ENCODE measurements at places on chromosomes 16 and 17.

DNA sequence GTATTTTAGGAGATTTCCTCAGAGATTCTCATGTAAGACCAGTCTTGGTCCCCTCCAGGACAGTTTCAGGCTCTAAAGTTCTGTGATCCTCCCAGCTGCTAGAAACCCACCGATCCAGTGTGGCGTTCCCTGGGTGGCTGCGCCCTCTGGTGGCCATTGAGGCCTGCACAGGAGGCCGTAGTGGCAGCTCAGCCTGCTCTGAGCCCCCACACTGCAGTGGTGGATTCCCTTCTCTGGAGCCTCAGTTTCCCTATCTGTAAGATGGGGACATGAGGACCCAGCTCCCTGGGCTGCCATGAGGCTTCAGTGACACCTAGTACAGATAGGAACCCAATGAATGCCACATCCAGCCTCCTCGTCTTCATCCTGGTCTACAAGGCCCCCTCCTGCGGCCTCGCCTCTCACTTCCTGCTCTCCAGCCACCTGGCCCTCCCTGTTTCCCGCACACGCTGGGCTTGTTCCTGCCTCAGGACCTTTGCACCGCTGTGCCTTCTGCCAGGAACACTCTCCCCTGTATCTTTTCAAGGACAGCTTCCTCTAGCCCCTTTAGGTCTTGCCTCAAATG is 16.5 kb downstream of the CCDC102A start:
- peak; percentile 92 for DNase-seq

DNA sequence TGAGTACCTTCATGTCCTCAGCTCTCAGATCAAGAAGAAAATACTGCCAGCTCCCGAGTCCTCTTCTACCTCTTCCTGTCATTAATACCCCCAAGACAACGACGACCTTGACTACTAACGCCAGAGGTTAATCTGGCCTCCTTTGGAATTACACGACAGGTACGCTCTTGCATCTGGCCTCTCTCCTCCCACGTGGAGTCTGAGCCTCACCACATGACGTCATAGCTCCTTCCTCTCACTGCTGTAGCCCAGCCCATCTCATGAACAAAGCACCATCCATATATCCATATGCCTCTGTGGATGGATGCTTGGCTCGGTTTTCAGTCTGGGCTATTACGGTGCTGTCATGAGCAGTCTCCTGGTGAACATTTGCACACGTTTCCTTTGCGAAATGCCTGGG is 110.2 kb upstream of the TNRC6C start:
- DNase-seq = no peak

- no peak for DNase-seq
Measured at GRCh38 chr17:62566996-62567578, 60.4 kb upstream of the MRC2 start.

GRCh38 chr17:2779545-2779944 is 16.7 kb upstream of the RAP1GAP2 start:
- no peak for DNase-seq

- peak; percentile 73 for DNase-seq
Measured at GRCh38 chr17:51461578-51462004, 201.2 kb downstream of the UTP18 start.

- no peak for DNase-seq
Measured at GRCh38 chr16:49399594-49400364, 26.2 kb downstream of the C16orf78 start.

- DNase-seq = no peak
Measured at GRCh38 chr16:85577899-85578598, 35.1 kb upstream of the GSE1 start.

- no peak for DNase-seq
Measured at GRCh38 chr16:47150067-47150466, 6.3 kb upstream of the NETO2 start.

DNA sequence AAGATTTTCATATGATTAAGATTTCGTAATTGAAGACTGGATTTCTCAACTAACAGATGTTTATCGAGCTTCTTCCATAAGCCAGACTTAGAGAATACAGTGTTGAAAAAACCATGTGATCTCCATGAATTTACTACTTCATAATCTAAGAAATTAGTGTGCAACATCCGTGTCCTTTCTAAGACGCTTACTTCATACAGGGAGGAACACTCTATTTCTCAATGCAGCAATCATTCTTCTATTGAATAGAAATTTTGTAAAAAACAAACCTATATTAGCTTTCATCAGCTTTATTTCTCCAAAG is 946.3 kb downstream of the KCNJ2 start:
- DNase-seq = peak; percentile 18

GRCh38 chr16:70740914-70741782 is 55.3 kb upstream of the MTSS2 start:
- DNase-seq = peak; percentile 82

- DNase-seq = no peak
Measured at GRCh38 chr16:13793841-13794409, 126.0 kb upstream of the ERCC4 start.

GRCh38 chr16:29148131-29148691 is 163.4 kb downstream of the LAT start:
- DNase-seq = no peak

GRCh38 chr16:56558024-56558747 is 6.7 kb upstream of the MT4 start:
- DNase-seq = peak; percentile 66

GRCh38 chr16:12239226-12239625 is 262.7 kb downstream of the SNX29 start:
- no peak for DNase-seq

DNA sequence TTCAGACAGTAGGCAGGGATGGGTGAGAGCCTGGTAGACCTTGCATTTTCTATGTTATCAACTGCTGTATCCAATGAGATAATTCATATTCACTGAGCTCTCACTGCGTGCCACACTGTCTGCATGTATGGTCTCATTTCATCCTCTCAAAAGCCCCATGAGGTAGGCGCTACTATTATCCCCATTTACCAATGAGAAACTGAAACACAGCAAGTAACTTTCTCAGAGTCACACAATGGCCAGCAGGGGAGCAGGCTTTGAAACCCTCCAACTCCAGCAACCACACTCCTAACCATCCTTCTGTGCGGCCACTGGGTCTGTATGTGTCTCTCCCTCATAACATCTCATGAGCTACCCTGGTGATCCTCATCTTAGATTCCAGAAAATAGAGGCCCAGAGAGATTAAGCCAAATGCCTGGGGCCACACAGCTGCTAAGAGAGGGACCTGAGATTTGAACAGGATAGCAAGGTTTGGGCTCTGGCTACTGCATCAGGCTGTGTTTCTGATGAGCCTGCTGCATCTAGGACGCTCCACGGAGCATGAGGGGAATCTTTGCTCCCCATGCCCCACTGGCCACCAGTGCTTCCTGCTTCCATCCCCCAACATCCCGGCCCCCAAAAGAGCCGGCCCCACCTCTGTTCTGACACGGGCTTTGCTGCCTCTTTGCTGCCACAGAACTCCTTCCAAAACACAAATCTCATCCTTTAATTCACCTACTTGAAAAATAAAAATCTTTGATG is 3.2 kb downstream of the CCR7 start:
- no peak for DNase-seq

DNA sequence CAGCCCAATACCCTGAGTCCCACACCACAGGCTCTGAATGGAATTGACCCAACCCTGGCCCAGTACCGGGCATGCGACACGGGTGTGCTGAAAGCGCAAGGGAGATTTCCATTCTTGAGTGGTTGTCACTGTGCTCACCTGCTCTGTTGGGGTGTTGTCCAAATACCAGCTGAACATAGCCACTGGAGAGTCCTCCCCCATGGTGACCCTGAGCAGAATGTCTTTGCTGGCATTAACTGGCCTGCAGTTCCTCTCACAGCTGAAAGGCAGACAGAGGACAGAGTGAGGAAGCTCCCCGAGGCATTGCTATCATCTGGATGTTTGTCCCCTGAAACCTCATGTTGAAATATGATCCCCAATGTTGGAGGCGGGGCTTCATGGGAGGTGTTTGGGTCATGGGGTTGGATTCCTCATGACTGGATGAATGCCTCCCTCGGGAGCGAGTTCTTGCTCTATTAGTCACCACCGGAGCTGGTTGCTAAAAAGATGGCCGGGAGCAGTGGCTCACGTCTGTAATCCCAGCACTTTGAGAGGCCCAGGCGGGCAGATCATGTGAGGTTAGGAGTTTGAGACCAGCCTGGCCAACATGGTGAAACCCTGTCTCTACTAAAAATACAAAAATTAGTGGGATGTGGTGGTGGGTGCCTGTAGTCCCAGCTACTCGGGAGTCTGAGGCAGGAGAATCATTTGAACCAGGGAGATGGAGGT is 57.3 kb upstream of the BCO1 start:
- DNase-seq = peak; percentile 93

DNA sequence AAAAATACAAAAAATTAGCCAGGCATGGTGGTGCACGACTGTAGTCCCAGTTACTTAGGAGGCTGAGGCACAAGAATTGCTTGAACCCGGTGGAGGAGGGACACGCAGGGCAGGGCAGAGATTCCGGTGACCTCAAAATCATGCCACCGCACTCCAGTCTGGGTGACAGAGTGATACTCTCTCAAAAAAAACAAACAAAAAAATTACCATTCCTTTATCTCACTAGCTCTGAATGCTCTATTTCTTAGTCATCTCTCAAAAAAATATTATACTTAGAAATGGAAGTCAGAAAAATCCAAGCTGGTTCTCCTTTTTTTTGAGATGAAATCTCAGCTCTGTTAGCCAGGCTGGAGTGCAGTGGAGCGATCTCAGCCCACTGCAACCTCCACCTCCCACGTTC is 40.8 kb downstream of the SPOP start:
- peak; percentile 38 for DNase-seq

DNA sequence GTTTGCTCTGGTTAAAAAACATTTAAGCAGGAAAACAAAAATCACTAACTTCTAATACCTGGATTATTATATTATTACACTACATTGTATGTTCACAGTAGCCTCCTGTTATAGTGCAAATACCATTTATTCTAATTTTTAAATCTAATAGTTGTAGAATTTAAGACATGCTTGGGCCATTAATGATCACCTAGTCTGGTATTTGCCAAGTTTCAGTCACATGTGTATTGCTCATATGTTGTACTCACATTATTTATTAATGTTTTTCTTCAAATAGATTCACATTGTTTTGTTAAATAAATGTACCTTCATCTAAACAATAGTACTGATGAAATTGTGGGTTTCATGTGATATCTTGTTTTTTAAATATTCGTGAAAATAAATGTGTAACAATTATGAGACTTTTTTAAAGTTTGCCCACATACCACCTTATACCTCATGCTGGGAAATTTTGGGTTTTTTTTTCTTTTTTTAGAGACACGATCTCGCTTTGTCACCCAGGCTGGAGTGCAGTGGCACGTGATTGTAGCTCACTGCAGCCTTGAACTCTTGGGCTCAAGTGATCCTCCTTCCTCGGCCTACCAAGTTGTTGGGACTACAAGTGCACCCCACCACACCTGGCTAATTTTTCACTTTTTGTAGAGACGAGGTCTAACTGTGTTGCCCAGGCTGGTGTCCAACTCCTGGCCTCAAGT is 5.9 kb downstream of the ZNF771 start:
- no peak for DNase-seq

- DNase-seq = peak; percentile 78
Measured at GRCh38 chr17:31448467-31449077, 57.1 kb downstream of the RAB11FIP4 start.

DNA sequence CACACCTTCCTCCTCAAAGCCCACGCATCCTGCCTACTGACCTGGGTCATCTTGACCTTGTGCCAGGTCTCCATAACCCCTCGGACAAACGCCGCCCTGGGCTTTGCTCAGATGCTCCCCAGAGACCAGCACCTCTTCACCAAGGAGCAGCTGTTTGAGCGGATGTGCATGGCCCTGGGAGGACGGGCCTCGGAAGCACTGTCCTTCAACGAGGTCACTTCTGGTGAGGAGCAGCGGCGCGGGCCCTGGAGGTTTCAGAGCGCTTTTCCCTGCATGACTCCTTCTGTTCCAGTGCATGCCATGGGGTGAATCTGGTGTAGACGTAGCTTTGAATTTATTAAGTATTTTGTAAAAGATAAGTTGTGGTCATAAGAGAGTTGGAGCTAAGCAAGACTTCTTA is 7.6 kb upstream of the RPL13 start:
- no peak for DNase-seq

- no peak for DNase-seq
Measured at GRCh38 chr16:56340864-56341365, 84.4 kb downstream of the AMFR start.

DNA sequence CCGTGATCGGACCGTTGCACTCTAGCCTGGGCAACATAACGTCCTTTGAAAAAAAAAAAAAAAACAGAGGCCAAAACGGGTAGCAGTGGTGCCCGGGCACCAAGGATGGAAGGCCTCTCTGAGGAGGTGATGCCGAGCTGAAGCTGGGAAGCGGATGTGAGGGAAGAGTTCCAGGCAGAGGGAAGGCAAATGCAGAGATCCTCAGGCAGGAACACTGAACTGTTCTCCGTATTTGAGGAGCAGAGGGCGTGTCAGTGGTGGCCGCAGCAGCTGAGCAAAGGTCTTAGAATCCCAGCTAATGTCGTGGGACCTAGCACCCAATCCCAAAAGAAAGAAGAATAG is 656 bp upstream of the KCTD13 start:
- peak; percentile 53 for DNase-seq

GRCh38 chr17:64455993-64456885 is 7.3 kb downstream of the MILR1 start:
- no peak for DNase-seq

DNA sequence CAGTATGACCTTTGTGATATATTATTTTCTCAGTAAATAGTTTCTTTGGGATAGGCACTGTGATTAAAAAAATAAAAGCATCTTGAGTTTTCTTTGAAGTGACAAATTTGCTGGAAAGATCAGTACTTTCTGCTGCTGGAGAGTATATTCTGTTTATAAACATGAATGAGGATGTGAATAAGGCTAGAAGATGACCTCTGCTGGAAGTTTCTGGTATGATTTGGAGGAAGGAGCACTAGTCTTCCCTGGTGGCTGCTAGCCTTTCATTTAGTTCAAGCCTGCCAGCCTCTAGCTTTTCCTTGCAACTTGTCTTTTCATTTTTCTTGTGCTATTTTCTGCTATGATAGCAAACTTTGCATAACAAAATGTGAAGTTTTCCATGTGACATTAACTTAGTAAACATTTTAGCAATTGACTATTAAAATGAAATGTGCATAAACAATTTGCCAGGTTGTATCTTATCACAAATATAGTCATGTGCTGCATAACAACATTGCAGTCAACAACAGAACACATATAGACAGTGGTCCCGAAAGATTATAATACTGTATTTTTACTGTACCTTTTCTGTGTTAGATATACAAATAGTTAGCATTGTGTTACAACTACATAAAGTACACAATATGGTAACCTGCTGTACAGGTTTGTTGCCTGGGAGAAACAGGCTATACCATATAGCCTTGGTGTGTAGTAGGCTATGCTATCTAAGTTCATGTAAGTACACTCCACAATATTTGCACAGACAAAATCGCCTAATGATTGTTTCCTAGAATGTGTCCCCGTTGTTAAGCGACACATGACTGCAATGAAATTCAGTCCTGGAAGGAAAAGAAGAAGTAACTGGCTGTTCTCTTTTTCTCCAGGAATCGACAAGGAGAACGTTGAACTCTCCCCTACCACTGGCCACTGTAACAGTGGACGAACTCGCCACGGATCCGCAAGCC is 18.1 kb upstream of the RAB11FIP4 start:
- DNase-seq = peak; percentile 69

DNA sequence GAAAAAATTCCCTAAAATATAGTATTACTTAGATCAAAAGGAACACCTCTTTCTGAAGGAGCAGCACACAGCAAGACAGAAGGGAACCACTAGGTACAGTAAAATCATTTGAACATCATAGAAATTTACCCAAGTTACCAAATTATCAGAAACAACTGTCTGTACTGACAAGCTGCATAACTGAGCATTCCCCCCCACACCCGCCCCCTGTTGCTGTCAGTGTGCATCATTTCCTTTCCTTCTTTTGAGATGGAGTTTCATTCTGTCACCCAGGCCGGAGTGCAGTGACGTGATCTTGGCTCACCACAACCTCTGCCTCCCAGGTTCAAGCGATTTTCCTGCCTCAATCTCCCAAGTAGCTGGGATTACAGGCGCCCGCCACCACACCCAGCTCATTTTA is 120.7 kb downstream of the TRIM37 start:
- DNase-seq = no peak
